ENCODE measurements at places on chromosomes 6 and 20. TPM values are rescaled to one million over a fixed set of nuclear protein-coding genes. Genes with fewer than 3 reads are reported as not detected.

- no peak for DNase-seq
- no peak overlapping the region for H3K4me3 ChIP-seq
- H3K27ac ChIP-seq, result no peak overlapping the region
- H3K4me1 ChIP-seq, result no peaks in the 10 kb centered on the region
Observed at GRCh38 chr6:8670792-8671191, 235.4 kb upstream of the SLC35B3 start.

DNA sequence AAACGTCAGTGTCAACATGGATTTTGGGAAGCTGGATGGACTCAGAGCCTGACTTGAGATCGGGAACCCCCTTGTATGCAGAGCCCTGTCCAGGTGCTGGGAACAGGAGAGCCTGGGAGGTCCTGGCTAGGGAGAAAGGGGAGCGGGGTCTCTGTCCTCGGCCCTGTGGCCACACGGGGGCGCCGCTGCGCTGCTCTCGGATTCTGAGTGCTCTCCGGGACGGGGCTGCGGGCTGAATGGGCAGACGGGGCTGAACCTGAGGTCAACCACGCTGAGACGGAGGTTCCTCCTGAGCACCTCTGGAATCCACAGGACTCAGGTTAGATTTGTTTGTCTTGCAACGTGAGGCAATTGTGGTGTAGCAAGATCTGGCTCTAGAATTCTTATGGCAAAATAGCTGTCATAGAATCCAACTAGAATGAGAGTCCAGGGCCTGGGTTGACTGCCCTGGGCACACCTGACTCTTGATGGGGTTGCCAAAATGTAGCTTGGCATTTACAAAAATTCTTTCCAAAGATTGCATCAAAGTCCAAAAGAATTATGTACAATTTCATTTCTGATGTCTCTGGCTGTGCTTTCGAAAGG lies 20.6 kb upstream of the HLA-F start:
- no peaks in the 10 kb centered on the region for H3K4me1 ChIP-seq
- no peak for DNase-seq
- H3K27me3 ChIP-seq, result no peaks in the 10 kb centered on the region
- H3K4me3 ChIP-seq, result no peak overlapping the region
- H3K36me3 ChIP-seq, result no peaks in the 10 kb centered on the region
- H3K27ac ChIP-seq, result no peak overlapping the region

GRCh38 chr6:37640786-37641395 lies 56.8 kb downstream of the MDGA1 start:
- H3K4me3 ChIP-seq, result no peak overlapping the region
- no peak overlapping the region for H3K27ac ChIP-seq
- DNase-seq, result no peak
- peaks cover 2% of the 10 kb centered on the region for H3K4me1 ChIP-seq

DNA sequence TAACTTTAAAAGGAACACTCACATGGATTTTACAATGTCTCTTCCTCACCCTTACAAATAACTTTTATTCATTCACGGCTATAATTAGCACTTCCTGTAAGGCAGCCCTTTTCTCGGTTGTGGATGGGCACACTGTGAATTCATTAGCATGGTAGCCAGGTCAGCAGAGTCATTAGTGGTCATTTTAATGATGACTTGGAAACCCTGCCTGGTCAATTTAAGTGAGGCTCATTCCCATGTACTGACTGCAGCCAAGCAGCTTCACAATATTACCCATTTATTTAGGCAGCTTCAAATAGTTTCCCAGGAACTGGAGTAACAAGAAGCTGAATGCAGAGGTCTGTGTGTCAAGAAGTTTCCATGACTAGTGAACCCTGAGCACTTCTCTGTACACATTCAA lies 248.8 kb downstream of the KHDC1L start:
- H3K36me3 ChIP-seq, result no peaks in the 10 kb centered on the region
- no peak overlapping the region for H3K4me3 ChIP-seq
- H3K27ac ChIP-seq, result no peak overlapping the region
- no peaks in the 10 kb centered on the region for H3K27me3 ChIP-seq
- peak; percentile 41 for DNase-seq

DNA sequence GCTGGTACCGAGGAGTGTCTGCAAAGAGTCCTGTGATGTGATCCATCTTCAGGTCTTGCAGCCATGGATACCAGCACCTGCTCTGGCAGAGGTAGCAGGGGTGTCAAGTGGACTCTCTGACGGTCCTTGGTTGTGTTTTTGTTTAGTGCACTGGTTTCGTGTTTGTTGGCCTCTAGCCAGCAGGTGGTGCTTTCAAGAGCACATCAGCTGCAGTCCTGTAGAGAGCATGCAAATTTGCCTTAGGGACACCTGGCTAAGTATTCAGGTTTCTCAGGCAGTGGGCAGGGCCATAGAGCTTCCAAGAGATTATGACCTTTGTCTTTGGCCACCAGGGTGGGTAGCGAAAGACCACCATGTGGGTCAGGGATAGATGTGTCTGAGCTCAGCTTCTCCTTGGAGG lies 14.5 kb upstream of the RGS17 start:
- no peak overlapping the region for H3K27ac ChIP-seq
- no peaks in the 10 kb centered on the region for H3K36me3 ChIP-seq
- H3K4me1 ChIP-seq, result no peaks in the 10 kb centered on the region
- no peaks in the 10 kb centered on the region for H3K27me3 ChIP-seq

DNA sequence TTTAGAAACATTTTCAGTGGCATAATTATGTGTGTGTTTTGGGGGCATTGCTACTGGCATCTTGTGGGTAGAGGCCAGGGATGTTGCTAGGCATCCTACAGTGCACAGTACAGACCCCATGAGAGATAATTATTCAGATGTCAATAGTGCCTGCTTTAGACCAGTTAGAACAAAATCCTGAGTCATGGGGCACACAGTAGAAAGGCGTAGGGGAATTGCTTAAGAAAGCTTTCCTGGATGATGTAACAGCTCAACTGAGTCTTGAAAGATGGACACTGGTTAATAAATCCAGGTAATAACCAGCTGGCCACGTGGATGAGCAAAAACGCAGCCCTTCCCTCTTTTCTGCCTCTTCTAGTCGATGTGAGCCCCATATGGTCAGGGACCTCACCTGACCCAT lies 51.1 kb downstream of the KCNB1 start:
- no peaks in the 10 kb centered on the region for H3K36me3 ChIP-seq
- peaks cover 19% of the 10 kb centered on the region for H3K27me3 ChIP-seq
- H3K27ac ChIP-seq, result no peak overlapping the region
- no peaks in the 10 kb centered on the region for H3K4me1 ChIP-seq
- no peak for DNase-seq

- H3K36me3 ChIP-seq, result no peaks in the 10 kb centered on the region
- no peak for DNase-seq
- no peak overlapping the region for H3K27ac ChIP-seq
- no peaks in the 10 kb centered on the region for H3K27me3 ChIP-seq
- H3K4me1 ChIP-seq, result no peaks in the 10 kb centered on the region
Observed at GRCh38 chr6:20254295-20254694, 42.0 kb upstream of the MBOAT1 start.

DNA sequence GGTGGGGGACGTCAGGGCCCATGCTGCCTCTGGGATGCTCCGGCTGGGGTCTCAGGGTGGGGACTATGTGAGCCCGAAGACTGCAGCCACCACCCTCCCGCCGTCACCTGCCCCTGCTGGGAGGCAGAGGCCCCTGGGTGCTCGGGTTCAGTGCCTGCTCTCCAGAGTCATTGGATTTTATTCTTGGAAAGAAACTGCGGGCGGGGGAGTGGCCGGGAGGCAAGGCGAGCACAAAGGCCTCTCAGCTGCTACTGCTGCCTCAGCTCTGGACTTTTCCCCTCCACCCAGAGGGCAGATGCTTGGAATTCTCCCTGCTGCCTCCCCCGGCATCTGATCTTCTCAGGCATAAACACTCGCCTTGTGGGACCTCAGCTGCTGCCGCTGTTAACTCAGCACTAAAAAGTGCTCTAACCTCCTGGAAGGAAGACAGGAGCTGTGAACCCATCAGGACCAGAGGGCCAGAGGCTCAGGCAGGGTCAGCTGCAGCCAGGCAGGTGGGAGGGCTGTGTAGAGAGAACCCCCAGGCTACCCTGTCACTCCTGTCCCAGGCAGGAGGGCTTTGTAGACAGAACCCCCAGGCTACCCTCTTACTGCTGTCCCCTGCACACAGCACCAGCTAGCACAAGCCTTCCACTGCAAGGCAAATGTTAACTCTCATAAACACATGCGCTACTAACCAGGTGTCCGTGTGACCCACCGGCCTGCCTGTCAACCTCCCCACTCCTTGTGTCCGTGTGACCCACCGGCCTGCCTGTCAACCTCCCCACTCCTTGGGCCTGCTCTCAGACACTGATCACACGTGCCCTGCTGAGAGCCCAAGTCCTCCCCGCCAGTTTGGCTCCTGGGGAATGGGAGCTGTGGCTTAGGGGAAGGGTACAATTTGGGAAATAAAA lies 9.4 kb upstream of the FRMD1 start:
- DNase-seq, result peak; percentile 41
- no peak overlapping the region for H3K27ac ChIP-seq
- H3K4me1 ChIP-seq, result no peaks in the 10 kb centered on the region
- no peak overlapping the region for H3K4me3 ChIP-seq
- H3K36me3 ChIP-seq, result no peaks in the 10 kb centered on the region

DNA sequence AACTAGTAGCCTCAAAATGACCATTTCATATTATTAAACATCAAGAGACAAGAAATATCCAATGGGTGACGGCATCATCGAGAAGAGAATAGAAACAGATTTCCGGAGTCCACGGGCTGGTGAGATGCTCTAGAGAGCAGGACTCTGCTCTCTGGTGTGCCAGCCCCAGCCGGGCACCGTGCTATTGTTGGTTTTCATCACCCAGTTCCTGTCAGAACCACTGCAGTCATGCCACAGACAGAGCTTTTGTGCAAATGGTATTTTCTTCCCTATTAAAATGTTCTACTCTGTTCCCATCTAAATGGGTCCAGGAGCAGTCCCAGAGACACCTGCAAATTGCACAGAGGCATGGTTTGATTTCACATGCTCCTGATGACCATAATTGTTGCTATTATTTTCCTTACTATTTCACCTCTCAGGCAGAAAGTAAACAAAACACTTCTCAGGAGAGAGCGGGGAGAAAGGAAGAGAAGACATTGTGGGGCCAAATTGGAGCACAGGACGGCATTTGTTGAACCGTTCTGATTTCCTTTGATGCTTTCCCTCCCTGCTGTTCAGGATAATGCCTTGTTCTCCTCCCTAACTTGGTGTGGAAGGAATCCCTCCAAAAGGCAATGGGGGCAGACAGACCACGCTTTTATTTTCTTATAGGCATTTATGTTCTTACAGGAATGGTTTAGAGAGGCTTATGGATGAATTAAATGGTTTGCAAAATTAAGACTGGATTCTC lies 11.4 kb upstream of the RAMACL start:
- no peak overlapping the region for H3K4me3 ChIP-seq
- DNase-seq, result no peak
- H3K36me3 ChIP-seq, result no peaks in the 10 kb centered on the region
- H3K4me1 ChIP-seq, result peaks cover 68% of the 10 kb centered on the region
- peak overlapping the region; percentile 98 for H3K27ac ChIP-seq

Gene ENPP3
- 0.19 TPM for total RNA-seq

- no peaks in the 10 kb centered on the region for H3K36me3 ChIP-seq
- no peaks in the 10 kb centered on the region for H3K4me1 ChIP-seq
- no peaks in the 10 kb centered on the region for H3K27me3 ChIP-seq
- no peak for DNase-seq
- no peak overlapping the region for H3K4me3 ChIP-seq
- no peak overlapping the region for H3K27ac ChIP-seq
Observed at GRCh38 chr6:25326126-25326525, 47.0 kb downstream of the CARMIL1 start.

Gene HUS1B
- 1.3 TPM for total RNA-seq

DNA sequence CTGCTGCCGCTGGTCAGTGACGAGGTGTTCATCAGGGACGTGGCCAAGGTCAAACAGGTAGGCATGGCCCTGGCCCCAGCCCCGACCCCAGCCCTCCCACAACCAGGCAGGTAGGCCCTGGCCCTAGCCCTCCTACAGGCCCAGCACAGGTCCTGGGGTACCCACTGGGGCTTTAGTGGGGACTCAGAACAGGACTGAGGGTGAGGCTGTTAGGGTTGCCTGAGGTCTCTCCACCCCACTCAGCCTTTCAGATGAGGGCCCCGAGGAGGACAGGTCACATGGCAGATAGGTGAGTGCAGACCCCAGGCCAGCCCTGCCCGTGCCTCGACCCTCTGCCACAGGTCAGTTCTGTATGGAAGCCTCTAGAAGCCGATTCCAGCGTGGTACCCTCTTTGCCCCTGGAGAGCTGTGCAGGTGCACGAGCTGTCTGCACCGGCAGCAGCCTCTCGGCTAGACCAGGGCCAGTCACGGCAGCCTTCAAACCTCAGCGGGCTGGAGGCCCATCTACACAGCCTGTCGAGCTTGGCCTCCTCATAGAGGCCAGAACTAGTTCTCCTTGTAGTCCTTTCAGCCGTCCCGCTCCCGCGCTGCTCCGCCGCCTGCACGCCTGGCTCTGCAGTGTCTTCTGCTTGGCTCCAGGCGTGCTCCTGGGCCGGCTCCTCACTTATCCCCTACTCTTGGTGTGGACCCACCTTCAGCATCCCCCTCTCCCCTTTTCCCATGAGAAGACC lies 35.5 kb downstream of the PYGB start:
- H3K4me3 ChIP-seq, result no peak overlapping the region
- H3K27me3 ChIP-seq, result no peaks in the 10 kb centered on the region
- DNase-seq, result no peak
- H3K27ac ChIP-seq, result no peak overlapping the region
- peaks cover 39% of the 10 kb centered on the region for H3K36me3 ChIP-seq

GRCh38 chr20:10447028-10447427 lies 11.9 kb downstream of the SLX4IP start:
- peaks cover 5% of the 10 kb centered on the region for H3K4me1 ChIP-seq
- H3K4me3 ChIP-seq, result no peak overlapping the region
- no peaks in the 10 kb centered on the region for H3K36me3 ChIP-seq
- no peaks in the 10 kb centered on the region for H3K27me3 ChIP-seq
- peak; percentile 77 for DNase-seq
- H3K27ac ChIP-seq, result no peak overlapping the region
